ENCODE measurements at places on chromosomes 6 and 20.
A peak's percentile ranks its signal among the peaks of the same experiment; 100 is the strongest.

- no peak for DNase-seq
Observed at GRCh38 chr6:1611572-1612298, 2.0 kb downstream of the FOXC1 start.

DNA sequence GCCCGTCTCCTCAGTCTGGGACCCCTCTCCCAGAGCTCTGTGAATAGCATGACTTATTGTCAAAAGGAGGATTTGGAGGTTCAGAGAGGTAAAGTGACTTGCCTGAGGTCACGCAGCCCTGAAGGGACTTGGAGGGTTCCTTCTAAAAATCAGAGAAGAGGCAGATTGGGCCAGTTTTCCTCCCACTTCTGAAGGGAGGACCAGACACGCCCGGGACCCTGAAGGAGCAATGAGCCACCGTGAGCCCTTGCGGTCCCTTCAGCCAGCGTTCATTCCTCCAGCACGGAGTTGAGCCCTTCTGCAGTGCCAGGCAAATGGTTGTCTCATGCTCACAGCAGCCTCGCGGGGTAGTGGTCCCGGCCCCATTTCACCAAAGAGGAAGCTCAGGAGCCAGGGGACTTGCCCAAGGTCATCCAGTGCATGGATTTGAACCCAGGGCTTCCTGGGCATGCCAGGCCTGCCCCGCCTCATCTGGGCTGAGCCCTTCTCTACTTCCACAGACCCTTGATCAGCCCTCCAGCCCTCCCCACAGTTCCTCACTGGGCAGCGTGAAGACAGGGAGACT is 7.4 kb downstream of the SRC start:
- DNase-seq: no peak

- DNase-seq: no peak
Observed at GRCh38 chr6:131159578-131159977, 24.3 kb downstream of the AKAP7 start.

DNA sequence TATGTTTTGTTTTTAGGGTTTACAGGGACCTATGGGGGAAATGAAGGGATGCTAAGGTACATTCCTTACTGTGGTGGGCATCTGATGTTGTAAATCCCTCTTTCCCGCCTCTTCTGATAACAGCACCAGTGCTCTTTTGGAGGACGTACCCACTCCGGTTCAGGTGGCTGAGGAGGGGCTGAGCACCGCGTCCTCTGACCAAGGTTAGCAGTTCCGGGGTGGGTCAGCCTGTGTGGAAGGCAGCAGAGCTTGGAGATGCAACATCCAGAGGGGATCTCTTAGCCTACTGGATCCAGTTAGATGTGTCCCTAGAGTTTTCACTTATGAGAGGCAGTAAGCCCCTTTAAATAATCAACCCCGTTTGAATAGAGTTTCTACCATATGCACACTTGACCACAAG is 135.3 kb upstream of the KCNG1 start:
- no peak for DNase-seq

DNA sequence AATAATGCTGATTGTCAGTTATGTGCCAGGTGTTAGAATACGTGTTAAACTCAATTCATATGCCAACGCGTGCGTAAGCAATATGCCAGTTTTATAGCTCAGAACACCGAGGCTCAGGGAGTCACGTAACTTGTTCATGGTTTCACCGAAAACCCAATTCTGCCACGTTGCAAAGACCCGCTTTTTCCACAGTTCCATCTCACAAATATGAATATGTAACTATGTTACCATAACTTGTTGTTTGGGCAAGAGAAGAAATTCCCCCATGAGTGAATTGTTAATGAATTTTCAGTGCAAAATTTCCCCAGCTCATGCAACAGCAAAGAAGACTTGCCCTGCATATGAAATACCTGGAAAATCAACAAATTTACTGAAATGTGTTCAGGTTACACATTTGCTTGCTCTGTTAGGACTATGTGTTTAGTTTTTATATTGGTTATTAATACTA is 30.1 kb downstream of the SF3B5 start:
- no peak for DNase-seq

- DNase-seq: peak; percentile 67
Observed at GRCh38 chr6:44237021-44237812, 9.7 kb upstream of the HSP90AB1 start.

DNA sequence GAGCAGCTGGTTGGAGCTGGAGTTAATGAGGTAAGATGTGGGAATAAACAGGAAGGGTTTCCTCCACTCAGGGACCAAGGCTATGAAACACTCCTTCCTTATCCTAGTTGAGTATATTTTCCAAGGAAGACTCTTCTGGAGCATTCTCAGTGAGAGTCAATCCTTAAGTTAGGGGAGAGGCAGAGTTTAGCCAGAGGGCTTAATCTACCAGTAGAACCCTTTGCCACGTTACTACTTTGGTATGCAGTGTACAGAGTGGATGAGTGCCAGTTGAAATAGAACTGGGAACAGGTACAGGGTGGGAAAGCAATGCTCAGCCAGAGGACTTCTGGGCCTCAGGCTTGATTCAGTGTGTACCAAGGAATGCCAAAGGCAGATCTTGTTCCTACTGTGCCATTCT is 114.3 kb downstream of the UBE3D start:
- no peak for DNase-seq

- no peak for DNase-seq
Observed at GRCh38 chr6:107655245-107655644, 165.3 kb downstream of the SOBP start.

DNA sequence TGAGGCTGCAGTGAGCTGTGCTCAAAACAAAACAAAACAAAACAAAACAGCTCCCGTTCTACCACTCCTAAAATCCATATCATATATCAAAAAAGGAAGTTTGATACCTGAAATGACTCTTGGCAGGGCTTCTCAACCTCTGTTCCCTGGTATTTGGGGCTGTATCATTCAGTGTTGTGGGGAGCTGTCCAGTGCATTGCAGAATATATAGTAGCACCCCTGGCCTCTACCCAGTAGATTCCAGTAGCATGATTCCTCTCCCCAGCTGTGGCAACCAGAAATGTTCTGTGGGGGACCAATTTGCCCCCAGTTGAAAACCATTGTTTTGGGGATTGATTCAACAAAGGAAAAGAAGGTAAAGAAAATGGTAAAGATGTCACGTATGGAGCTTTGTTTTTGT is 238.9 kb downstream of the PRL start:
- DNase-seq: no peak

GRCh38 chr6:70180901-70181599 is 121.8 kb downstream of the COL9A1 start:
- no peak for DNase-seq

DNA sequence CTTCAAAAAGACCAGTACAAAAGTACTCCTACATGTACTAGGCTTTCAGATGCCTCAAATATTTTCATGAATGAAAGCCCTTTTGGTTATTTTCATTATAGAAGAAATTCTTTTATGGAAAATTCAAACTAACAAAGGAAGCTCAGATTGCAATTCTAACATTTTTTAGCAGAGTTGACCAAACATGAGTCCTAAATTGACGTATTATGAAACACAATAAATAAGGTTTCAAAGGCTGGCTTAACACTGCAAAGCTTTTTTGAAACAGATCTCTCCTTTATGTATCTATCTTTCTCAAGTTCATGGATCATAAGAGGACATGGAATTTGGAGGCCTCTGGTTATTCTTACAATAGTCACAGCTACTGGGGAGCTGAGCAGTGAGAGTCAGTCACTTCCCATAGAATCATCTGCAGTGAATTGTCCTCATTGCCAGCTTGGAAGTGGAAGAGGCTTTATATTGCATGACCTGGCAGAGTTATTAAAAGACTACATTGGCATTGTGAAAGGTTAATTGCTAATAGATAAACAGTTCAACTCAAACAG is 38.4 kb upstream of the FBXL4 start:
- DNase-seq: no peak

DNA sequence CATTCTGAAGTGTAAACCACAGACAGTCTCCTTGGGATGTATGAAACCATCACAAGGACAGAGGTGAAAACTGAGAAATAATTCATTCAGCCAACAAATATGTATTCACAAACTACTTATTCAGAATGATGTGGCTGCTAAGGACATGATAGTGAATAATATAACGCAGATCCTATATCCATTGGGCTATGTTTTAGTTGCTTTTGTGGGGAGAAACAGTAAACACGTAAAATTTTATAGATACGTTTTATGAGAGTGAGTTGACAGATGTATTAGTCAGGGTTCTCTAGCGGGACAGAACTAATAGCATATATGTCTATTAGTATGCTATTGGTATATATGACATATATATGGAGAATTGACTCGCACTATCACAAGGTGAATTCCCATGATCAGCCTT is 402.5 kb downstream of the RFPL4B start:
- DNase-seq: no peak

DNA sequence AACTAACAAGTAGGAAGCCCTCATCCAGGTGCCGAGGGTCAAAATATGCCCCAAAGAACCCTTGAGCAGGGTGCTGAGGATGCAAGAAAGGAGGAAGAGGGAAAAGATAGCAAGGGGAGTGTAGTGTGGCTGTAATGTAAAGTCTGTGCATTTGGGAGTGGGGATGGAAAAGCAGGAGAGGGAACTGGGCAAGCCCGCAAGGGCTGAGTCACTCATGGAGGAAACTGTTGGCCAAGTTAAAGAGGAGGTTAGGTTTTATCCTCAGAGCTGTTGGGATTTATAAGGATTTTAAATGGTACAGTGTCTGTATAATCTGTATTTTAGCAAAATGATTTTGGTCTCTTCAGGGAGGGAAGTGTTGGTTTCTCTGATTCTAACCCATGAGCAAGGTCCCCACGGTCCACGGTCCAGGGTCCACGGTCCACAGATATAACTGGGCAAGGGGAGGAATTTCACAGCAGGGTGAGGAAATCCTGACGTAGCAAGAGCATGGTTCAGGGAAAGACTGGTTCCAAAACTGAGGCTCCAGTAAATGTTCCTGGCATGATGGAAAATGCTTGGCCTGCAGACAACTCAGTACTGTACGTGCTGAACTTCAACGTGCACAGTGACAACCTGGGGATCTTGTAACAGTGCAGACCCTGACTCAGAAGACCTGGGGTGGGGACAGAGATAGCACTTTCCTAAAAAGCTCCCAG is 759.8 kb downstream of the PTPRT start:
- DNase-seq: no peak

DNA sequence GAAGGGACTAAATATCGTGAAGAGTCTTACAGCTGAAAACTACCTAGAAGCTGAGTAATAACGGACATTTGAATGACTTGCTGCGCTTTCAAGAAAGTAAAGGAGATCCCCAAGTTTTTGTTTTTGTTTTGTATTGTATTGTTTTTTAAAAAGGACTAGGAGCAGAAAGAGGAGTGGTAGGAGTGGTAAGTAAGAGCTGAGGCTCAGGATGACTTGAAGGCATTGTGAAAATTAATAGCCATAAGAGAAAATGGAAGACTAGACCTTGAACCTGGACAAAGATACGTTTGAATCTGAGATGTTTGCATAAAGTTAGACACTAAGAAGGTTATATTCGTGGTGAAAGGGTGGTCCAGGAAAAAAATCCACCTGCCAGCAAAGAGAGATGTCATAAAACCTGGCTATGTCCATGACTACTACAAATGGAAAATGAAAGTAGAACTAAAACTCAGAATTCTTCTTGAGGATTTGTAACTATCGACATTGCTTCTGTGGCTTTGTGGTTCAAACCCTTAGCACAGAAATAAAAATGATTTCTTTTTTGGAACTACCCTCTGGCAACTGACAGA is 824.8 kb upstream of the FLRT3 start:
- no peak for DNase-seq

DNA sequence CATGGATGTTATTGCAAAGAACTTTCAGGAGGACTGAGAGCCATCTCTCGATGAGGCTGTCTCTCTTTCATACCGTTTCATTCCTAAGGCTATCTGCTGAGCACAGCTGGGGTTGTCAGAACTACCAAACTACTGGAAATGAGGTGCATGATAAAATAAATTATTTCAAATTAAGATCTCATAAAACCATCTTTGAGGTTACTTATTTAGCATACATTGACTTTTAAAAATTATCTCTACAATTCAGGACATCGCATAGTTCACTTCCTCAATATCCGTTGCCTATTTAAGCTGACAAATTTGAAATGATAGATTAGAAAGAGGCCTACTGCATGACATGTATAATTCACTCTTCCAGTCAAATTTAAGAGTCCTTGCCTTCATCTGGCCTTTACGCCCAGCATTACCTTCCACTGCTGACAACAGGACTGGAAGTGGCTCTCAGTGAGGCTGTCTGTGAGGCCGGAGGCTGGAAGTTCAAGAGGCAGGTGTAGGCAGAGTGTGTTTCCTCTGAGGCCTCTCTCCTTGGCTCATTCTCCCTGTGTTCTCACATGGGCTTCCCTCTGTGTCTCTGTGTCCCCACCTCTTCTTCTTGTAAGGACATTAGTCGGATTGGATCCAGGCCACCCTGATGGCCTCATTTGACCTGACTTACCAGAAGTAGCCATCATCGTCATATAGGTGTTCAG is 12.8 kb upstream of the DUSP22 start:
- no peak for DNase-seq

DNA sequence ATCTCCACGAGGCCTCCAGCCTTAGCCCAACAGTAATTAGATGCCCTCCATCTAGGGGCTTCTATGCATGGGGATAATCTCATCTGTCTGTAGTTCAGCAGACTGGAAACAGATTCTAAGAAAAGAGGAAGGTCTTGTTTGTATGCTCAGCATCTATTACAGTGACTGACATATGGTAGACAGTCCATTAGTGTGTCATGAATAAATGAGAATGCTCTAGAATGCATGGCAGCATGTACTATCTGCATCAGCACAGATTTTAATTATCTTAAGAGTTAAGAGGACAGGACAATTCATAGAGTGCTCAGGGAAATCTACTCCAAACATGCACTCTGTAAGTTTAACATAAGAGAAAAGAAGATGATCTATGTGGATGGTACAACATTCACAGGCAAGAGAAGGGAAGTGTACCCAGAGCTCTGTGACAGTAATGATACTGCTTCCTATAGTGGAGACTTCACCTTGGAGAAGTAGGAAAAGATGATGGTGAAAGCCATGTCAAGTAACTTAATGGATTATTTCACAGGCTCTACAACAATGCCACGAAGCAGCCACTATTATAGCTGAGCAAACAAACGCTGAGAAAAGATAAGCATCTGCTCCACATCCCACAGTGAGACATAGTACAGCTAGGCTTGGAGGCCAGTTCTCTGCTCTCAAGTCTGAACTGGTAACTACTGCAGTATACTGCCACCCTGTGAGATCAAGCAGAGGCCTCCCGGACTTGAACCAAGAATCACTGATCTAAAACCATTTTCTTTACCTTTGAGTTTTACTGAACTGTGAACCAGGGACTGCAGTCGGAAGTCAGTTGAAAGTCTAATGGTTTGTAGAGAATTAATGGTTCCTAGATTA is 309.2 kb upstream of the SPTLC3 start:
- DNase-seq: no peak

GRCh38 chr6:157104803-157105202 is 218.5 kb downstream of the TMEM242 start:
- DNase-seq: no peak

- no peak for DNase-seq
Observed at GRCh38 chr20:38120625-38120988, 44.5 kb downstream of the TGM2 start.

DNA sequence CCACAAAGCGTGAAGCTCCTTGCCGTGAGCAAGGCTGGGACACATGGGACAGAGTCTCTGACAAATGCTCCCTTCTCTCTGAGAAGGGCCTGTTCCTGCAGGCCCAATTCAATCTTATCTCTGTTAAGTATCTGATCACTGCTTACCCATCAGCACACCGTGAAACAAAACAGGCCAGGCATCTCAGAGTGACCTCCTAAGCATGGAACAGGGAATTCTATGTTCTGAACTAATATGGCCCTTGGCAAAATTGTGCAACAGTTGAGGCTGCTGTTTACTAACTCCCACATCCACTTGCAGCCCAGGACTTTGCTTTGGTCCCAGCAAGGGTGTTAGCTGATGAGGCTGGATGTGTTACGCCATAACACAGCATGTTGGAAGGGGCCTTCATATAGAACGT is 79.2 kb downstream of the GCLC start:
- no peak for DNase-seq

- DNase-seq: no peak
Observed at GRCh38 chr20:50885781-50886180, 45.5 kb downstream of the ADNP start.

Data from NCI-H1436 treated with DMSO at 0.1 percent for 48 hours (cell line).